D341Med (cell line): ENCODE measurements at places on chromosomes 5 and 9.

DNA sequence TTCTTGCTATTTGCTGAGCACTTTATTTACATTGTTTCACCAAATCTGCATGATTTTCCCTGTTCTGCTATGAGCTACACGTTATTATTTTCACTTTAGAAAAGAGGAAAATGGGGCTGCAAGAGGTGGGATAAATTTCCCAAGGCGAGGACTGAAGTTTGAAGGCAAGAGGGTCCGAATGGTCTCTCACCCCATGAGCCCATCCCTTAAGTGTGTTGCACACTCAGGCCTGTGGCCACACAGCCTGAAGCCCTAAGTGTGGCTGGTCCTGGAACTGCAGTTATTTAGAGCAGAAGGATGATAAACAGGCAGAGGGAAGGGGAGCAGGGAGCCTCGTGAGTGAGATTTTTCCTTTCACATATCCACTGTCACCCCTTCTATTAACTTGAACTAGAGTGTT is 7.8 kb downstream of the PDE8B start:
- DNase-seq: peak; percentile 50

DNA sequence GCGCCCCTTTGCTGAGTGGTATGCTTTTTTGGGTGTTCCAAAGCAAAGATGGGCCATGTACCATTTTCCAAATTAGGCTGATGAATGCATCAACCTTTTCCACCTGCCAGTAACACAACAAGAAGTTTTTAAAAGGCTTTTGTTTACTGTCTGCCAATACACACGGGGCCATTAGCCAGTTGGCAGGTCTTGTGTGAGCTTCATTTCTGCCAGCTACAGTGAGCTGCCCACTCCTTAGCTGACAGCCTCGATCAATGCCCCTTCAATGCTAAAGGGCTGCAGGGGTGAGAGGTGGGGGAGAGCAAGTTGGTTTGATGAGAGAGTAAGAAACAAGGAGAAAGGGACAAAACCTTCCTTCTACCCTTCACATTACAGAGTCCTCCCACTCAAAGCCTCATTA is 128.7 kb downstream of the C5orf15 start:
- DNase-seq: no peak

DNA sequence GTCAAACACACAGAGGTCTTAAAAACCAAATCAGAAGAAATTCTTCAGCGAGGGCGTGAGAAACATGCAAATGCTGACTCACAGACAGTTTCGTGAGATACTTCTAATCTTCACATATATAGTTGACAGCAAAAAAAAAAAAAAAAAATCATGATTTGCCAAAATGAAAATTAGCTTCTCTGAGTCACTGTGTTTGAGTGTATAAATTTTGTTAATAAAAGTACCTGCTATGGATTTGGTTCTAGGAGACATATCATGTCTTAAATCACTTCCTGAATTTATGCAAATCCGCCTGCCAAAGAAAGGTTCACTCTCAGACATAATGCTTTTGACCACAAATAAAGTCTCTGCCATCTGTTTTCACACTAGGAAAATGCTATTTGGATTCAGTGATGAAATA is 114.3 kb downstream of the SLC1A3 start:
- DNase-seq: no peak

- DNase-seq: no peak
Observed at GRCh38 chr5:149073213-149073612, 10.4 kb upstream of the SH3TC2 start.

- no peak for DNase-seq
Observed at GRCh38 chr5:166436872-166437271, 1854.6 kb upstream of the WWC1 start.

- peak; percentile 33 for DNase-seq
Observed at GRCh38 chr9:77215874-77216273, 38.5 kb downstream of the VPS13A start.

- peak; percentile 66 for DNase-seq
Observed at GRCh38 chr5:135578685-135579341, at the start of gene CXCL14. TSS of gene CXCL14 (minus strand) at chr5:135578991. CDS start at chr5:135578778, 213 bp downstream.

- no peak for DNase-seq
Observed at GRCh38 chr9:78932849-78933627, 636.1 kb downstream of the PSAT1 start.

DNA sequence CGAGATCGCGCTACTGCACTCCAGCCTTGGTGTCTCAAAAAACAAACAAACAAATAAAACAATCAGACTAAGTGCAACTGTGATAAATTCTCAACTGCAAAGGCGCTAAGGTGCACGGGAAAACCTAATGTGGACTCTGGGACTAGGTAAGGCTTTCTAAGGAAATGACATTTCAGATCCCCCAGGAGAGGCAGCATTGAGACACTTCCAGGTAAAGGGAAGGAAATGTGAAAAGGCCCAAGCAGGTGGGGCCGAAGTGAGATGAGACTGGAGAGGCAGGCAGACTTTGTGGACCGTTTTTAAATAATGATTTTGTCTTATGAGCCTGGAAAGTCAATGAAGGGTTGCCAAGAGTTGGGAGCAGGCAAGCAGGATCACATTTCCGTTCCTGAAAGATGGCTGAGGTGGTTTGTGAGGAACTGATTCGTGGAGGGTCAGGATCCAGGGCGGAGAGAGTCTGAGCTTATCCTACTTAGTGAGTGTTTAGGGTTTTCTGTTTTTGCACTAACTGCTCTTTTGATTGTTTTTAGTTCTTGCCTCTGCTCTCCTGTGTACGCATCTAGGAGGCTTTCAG is 2.0 kb upstream of the APBA1 start:
- peak; percentile 23 for DNase-seq

GRCh38 chr5:163594951-163595350 is 89.5 kb downstream of the MAT2B start:
- no peak for DNase-seq

DNA sequence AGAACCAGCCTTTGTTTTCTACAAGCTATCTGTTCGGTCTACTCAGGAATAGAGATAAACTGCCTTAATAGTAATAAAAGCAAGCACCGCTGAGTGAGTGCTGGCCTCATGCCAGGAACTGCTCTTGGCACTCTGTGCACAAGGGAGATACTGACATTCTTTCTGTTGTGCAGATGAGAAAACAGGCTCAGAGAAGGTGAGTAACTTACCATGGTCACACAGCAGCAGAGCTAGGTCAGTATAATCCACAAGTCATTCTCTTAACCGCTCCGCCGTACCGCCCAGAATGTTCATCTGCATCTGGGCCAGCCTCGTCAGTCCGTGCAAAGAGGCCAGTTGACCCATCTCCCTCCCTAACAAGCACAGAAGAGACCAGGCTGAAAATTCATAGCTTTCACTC is 27.4 kb downstream of the QRFP start:
- DNase-seq: no peak

- DNase-seq: no peak
Observed at GRCh38 chr5:67793418-67793817, 422.1 kb upstream of the PIK3R1 start.

GRCh38 chr5:124173386-124173785 is 573.1 kb downstream of the ZNF608 start:
- DNase-seq: no peak

GRCh38 chr9:35396560-35397215 is 93.2 kb upstream of the RUSC2 start:
- no peak for DNase-seq

GRCh38 chr5:6359555-6360322 is 18.6 kb downstream of the MED10 start:
- no peak for DNase-seq

- DNase-seq: no peak
Observed at GRCh38 chr9:27537027-27537435, 7.4 kb upstream of the MOB3B start.

DNA sequence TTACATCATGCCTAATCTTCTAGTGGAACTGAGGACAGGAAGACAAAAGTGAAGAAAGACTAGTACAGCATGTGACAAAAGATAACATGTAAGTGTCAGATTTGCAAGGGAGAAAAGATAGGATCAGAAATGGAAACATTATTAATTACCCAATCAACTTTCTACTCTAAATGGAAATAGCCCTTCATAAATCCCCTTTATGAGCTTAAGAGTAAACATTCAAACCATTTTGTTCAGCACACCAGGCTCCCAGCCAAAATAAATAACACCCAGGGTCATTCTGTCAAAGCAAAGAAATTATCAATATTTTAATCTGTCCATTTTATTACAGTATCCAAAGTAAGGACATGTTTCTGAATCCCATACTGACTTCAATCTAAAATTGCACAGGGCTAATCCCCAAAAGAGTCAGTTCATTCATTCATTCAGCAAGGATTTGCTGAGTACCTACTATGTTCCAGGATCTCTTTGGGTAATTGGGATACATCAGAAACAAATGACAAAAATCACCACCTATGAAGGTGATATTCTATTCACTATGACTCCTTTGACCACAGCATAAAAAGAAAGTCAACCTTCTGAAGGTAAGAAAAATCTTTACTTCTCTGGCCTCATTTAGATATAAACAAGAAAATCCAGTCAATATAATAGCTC is 5.3 kb downstream of the PRELID2 start:
- no peak for DNase-seq

DNA sequence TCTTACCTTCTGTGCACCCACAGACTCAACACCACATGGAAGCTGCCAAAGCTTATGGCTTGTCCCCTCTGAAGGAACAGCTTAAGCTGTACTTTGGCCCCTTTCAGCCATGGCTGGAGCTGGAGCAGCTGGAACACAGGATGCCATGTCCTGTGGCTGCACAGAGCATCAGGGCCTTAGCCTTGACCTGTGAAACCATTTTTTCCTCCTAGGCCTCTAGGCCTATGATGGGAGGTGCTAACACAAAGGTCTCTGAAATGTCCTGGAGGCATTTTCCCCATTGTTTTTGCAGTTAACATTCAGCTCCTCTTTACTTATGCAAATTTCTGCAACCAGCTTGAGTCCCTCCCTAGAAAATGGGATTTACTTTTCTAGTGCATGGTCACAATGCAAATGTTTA is 461.4 kb upstream of the TYRP1 start:
- DNase-seq: no peak

GRCh38 chr9:92138157-92138959 is 23.1 kb upstream of the SPTLC1 start:
- DNase-seq: peak; percentile 80

DNA sequence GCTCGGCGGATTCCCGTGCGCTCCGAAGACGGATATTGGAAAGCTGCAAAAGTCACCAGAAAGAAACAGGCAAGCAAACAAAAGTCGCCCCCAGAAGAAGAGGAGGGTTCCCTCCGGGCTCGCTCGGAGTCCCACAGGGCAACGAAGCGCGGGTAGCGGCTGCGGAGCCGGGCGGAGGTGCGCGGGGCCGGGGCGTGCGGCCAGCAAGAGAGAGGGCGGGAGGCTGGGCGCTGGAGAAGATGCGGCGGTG is at the start of gene FBN2:
Gene FBN2, minus strand, starts transcription at position 246 of the 250 bp plus-strand sequence. CDS start 642 bp downstream, outside the sequence.
- peak; percentile 76 for DNase-seq

DNA sequence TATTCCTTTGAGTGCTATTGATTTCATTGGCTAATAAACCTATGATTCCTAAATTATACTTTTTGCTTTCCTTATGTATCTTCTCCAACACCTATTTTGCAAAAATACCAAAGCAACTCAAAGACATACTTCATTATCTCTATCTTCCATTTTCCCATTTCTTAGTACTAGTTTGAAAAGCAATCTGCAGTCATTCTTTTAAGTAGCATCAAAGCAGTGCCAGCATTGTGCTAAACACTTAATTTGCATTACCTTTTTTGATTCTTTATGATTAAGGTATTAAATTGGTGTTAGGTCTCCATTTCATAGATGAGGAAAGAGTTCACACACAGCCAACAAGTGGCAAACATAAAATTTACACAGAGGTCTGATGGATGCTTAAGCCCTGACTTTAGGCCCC is 330.3 kb downstream of the ARL15 start:
- DNase-seq: no peak

GRCh38 chr5:76952795-76953536 is at the start of gene CRHBP:
TSS of gene CRHBP (plus strand) at chr5:76953045. CDS start at chr5:76953135, 90 bp downstream.
- no peak for DNase-seq

DNA sequence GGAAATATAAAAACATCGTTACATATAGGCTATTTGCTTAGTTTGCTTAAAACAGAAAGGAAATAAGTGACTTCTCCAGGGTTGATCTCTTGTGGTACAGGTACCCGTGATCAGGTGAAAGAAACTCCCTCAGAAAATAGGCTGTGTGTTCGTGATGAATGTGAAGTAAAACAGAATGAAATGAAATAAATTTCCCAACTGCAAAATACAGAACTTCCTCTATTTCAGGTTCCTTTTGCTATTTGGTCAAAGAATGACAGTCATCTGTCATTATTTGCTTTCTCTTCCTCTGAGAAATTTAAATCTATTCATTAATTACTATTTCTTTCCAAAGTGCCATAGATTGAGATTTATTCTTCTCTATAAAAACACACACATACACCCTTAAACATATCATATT is 408.1 kb downstream of the FAM170A start:
- DNase-seq: no peak

GRCh38 chr5:95927927-95928723 is 33.5 kb downstream of the ELL2 start:
- no peak for DNase-seq

DNA sequence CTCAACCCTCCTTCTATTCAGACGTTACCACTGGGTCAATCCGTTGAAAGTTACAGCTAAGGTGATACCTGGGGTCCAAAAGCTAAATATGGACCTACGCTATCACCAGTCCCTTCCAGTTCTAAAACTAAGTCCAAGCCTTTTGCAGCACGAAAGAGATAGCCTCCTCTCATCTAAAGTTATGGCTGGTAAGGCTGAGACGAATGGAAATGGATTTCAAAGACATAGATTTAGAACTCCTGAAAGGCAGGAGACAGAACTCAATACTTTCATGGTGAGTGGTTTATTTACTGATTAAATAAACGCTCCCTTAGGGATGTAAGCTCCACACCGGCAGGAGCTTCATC is 751 bp upstream of the RIC1 start:
- DNase-seq: no peak

DNA sequence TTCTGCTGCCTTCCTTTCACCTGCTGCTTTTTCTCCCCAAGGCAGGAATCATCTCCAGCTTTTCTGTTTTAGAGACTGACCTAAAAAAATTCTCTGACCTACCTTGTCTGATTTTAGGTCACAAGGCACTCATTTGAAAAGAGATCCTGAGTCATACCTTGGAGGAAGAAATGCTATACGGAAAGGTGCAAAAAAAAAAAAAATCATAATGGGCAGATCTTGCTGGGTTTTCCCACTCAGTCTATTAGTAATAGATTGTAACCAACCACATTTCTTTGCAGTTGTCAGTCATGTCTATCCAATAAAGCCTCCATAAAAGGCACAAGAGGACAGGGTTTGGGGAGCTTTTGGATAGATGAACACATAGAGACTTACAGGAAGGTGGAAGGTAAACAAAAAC is 70.0 kb downstream of the MTREX start:
- no peak for DNase-seq

- DNase-seq: no peak
Observed at GRCh38 chr9:34377404-34377746, 677 bp upstream of the MYORG start.

GRCh38 chr5:96294884-96295202 is 138.2 kb downstream of the PCSK1 start:
- no peak for DNase-seq

DNA sequence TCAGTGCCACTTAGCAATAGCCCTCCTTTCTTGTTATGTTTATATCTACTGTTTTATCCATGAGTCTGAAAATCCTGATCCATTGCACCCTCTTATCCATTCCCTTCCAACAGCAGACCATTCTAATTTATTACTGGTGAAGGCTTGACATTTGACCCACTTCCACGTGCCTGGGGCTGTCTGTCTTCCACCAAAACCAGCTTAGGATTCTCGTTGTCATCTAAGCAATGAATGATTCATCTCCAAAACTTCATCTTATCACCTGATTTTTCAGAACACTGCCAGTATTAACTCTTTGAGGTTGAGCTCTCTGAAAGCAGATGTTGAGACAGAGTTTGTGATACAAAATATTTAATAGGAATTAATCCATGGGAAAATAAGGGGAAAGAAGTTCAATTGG is 277.8 kb upstream of the FBXL7 start:
- DNase-seq: no peak
